ENCODE measurements at places on chromosomes 16 and 17.

DNA sequence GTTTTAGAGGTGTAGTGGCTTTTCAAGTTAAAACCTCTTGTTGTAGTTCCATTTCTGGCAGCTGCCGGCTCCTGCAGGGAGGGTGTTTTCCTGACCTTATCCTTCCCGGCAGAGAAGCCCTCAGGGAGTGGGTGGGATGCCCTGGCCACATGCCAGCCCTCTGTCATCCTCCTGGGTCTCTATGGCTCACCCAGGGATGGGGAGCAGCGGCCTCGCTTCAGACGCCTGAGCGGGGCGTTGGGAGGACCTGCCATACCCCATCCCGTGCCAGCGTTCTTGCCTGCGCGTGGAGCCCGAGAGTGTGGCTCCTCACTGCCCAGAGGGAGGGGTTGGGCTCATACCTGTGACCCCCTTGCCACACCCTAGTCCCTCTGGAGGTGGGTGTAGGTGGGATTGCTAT is 11.9 kb downstream of the KCNJ12 start:
- no peak for DNase-seq

GRCh38 chr16:30829130-30830071 is 42.4 kb upstream of the ZNF629 start:
- no peak for DNase-seq

DNA sequence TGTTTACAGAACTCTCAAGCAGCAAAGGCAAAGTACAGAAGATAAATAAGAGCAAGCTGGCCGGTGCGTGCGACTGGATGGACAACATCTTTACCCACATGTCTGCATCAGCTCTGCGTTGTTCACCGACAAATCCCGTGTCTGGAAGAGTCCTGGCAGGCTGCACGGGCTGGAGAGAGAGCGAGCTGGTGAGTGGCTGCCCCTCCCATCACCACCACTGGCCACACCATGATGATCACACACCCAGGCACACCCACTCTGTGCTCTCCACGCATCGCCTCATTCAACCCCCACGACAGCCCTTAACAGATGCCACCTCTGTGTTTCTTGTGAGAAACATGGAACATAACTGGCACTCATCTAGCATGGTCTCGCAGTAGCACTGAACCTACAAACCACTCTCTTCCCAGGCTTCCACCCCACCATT is 59.2 kb downstream of the ANKRD11 start:
- DNase-seq: no peak

DNA sequence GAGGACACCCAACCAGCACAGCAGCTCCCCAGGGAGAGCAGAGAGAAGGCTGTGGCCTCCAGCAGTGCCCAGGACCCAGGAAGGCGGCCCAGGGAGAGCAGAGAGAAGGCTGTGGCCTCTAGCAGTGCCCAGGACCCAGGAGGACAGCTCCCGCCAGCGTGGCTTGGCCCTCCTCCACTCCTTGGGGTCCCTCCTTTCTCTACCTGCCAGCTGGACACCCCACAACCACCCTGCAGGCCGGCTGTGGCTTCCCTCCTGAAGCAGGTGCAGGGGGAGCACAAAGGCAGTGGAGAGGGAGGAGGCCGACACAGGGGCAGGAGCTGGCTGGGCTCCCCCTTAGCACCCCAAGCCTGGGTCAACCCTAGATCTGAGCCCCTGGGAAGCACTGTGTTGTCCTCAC is 54.1 kb upstream of the FASN start:
- no peak for DNase-seq

DNA sequence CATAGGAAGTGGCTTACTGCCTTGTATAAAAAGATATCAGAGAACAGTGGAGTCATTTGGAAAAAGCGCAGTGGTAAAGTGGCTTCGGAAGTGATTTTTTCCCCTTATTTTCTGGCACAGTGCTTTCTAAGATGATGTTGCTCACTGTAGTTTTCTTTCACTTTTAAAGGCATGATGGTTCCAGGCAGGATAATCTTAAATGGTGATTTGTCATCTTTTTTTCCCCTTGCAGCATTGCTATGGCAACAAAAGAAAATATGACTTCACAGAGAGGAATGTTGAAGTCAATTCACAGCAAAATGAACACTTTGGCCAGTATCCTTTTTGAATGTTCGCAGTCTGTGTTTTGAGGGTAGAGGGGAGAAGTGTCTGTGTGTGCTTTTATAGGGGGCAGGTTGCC is 42.5 kb downstream of the GOSR1 start:
- DNase-seq: peak; percentile 50

- DNase-seq: no peak
Observed at GRCh38 chr16:79632289-79632688, 31.8 kb upstream of the MAF start.

GRCh38 chr17:40547785-40548478 is 17.3 kb downstream of the CCR7 start:
- no peak for DNase-seq

Measured in glomerular endothelial cell (primary cell).